ENCODE measurements at places on chromosomes 5 and 9.

GRCh38 chr5:148790545-148791333, 35.7 kb upstream of the ADRB2 start:
- DNase-seq = no peak

DNA sequence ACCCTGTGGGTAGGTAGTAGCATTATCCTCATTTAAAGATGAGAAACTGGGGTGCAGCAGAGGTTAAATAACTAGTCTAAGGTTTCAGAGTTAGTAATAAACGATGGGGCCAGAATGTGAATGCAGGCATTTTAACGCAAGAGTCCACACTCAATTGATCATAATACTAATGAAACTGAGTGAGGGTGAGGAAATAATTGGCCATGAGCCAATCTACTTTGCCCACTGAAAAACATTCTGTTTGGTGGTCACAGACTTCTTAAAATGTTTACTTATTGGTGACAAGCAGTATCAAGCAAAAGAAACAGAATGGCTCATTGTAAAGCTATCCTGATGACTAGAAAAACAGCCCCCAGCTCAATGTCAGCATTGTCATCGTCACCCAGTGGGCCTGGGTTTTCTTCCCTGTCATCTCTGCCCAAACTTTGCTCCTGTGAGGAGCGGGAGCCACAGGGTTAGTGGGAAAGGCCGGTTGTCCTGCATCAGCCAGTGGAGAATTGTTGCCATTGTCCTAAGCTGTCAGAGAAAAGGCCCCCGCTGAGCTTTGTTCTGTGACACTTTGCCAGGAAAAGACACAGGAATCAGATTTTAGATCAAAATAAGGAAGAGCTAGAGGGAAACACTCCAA, 77.3 kb upstream of the MAN2A1 start:
- DNase-seq = no peak

DNA sequence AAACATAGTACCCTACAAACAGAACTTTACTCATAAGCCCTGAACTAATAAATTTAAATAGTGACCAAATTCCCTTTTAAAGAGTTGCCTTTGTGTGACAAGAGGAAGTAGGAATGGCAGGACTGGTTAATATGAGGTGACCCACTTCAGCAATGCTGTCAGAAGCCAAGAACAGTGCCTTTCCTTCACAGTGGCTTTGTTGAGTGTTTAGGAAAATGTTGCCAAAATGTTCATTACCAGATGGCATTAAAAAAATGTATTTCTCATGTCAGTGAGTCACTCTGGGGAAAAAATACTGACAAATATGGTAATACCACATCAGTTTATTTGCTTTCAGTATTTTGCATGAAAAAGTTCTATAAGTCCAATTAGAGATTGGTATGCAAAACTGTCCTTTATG, 103.3 kb downstream of the DIRAS2 start:
- DNase-seq = no peak

- no peak for DNase-seq
Measured at GRCh38 chr5:68099327-68099726, 116.2 kb upstream of the PIK3R1 start.

- no peak for DNase-seq
Measured at GRCh38 chr5:23289162-23289561, 218.2 kb upstream of the PRDM9 start.

DNA sequence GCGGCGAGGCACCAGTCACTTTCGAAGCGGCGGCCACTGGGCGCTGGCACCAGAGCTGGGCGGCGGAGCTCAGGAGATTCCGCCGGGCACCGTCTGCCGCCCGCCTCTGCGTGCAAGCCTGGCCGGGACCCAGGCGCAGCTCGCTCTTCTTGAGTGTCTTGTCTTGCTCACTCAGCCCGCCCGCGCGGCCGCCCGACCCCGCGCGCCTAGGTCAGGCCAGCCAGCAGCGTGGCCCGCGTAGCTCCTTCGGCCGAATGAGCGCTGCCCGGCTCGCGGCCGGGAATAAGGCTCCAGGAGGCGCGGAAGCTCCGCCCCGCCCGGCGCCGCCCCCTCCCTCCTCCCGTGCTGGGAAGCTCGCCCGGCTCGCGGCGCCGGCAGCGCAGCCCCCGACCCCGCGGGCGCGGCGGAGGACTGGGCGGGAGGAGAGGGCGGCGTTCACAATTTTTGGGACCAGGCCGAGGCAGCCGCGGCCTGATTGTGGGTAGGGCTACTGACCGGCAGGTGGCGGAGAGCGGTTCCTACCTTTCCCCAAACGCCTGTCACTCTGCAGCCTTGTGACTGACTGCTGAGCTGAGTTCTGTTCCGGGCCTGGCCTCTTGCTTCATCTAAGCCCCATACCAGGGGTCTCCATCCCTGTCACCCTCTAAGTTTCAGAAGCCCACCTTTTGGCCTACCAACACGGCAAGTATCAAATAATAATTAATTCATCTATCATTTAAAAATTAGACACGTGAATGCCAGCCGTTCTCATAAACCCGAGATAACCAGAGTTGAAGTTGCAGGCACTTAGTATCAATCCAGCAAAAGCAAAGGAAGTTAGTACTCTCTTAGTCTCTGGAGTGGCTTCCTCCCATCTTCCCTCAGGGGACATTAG, at the start of gene HBEGF:
TSS of gene HBEGF (minus strand) at position 256 of the 874 bp plus-strand sequence. CDS start 275 bp downstream, outside the sequence.
- DNase-seq = peak; percentile 59

- no peak for DNase-seq
Measured at GRCh38 chr5:74822288-74822687, 43.9 kb downstream of the FAM169A start.

DNA sequence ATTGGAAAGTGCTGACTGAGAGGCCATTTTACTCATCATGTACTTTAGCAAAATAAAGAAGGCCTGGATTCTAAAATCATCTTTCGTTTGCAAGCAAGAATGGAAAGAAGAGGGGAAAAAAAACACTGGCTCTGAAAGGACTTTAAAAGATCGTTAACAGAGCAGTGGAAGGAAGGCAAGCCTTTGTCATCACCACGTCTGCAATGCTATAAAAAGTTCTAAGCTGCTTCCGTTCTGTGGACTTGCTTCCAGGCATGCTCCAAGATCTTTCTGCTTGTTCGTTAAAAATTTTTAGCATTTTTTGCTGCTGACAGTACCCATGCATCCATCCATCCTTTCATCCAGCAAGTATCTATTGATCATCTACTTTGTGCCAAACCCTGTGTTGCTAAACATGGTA, 226.5 kb downstream of the GABBR2 start:
- no peak for DNase-seq

- DNase-seq = no peak
Measured at GRCh38 chr9:130029223-130029973, 13.6 kb downstream of the FNBP1 start.

- DNase-seq = no peak
Measured at GRCh38 chr5:121378046-121378445, 473.6 kb upstream of the FTMT start.

DNA sequence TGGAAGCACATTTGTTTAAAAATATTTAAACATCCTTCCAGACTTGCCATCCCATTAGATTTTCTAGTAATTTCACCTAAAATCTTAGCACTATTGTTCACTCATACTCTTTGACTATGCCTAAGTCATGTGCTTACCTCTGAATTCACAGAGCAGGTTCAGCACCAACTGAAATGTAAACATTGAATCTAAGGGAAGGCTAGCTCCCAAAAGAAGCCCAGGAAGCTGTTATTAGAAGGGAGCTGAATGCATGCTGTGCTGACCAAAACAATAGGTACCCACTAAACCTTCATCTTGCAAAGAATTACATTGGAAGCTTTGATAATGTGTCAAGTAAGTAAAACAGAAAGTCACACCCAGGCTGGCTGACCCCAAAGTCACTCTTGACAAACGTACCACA, 571.3 kb downstream of the GABRG2 start:
- no peak for DNase-seq

DNA sequence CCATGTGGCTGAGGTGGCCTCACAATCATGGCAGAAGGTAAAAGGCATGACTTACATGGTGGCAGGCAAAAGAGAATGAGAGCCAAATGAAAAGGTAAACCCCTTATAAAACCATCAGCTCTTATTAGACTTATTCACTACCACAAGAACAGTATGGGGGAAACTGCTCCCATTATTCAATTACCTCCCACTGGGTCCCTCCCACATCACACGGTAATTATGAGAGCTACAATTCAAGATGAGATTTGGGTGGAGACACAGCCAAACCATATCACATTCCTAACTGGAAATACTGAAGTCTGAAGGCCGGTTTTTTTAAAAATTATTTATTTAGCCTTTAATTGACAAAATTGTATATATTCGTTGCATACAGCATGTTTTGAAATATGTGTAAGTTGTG, 28.5 kb downstream of the FBXL7 start:
- DNase-seq = no peak

GRCh38 chr9:128917151-128917849, 3.5 kb upstream of the PHYHD1 start:
- DNase-seq = no peak

DNA sequence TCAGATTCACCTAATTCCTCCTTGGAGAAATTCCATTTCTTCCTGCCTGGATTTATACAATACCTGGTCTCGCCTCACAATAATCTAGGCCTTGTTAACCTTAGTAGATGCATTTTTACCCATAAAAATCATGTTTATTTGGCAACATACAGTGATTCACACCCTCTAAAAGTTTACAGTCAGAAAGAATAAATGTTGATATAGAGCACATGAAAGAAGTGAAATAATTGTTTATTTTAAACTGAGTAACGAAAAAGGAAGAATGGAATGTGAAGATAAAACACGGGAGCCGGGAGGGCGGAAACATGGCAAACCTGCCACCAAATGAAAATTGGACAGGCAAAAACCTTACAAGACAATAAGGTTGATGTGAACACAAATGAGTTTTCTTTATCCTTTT, 28.9 kb upstream of the KCNN2 start:
- DNase-seq = no peak

- DNase-seq = no peak
Measured at GRCh38 chr9:70049236-70049635, 5.6 kb downstream of the MAMDC2 start.

- DNase-seq = no peak
Measured at GRCh38 chr9:95788521-95788991, 86.9 kb upstream of the ERCC6L2 start.
